Stimulated activated CD4-positive, alpha-beta T cell treated with anti-CD3 and anti-CD28 coated beads, Interleukin-1b, Interleukin-23, amount 100 ng/mL, for 48 hours (primary cell): ENCODE measurements at places on chromosomes 4 and X.

GRCh38 chr4:167722487-167722808, 369.9 kb upstream of the ANXA10 start:
- no peak for DNase-seq

DNA sequence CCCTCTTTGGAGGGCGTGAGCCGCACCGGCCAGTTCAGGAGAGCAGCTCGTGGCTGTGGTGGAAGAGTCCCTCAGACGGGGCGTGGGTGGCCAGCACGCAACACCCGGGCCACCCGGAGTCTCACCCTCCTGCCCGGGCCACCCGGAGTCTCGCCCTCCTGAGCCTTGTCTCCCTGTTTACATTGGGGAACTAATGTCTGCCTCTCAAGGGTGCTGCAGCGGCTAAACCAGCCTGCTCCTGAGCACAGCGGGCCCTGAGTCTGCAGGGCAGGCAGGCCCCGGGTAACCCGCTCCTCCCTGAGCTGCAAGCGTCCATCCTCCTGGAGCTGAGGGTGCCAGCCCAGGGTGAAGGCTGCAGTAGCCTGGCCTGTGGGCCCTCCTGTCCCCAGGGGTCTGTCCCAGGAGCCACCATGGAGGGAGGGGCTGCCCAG, 3.0 kb downstream of the PDE6B start:
- no peak for DNase-seq

DNA sequence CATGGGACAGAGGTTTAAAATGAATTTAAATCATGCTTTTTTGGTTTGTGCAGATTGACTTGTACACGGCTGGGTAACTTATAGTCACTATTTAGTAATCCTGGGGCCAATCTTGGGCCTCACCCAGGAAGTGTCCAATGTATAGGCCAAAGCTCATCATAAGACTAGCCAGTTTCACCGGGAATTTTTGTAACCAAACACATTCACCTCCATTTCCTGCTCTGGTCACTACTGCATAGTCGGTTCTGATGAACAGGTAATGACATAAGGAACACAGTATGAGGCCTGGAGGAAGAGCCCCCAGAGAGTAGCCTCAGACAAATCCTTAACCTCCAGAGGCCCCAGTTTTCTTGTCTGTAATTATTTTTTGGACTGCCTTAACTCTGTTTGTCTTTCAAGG, 81.9 kb downstream of the HPRT1 start:
- DNase-seq = no peak

GRCh38 chrX:8927701-8928100, 106.2 kb downstream of the FAM9B start:
- no peak for DNase-seq

GRCh38 chr4:42710329-42710728, 53.4 kb upstream of the ATP8A1 start:
- DNase-seq = no peak

- DNase-seq = no peak
These were observed 66.3 kb upstream of the TMEM164 start for GRCh38 chrX:109936598-109936997.
